ENCODE measurements at places on chromosomes 2 and 18.

DNA sequence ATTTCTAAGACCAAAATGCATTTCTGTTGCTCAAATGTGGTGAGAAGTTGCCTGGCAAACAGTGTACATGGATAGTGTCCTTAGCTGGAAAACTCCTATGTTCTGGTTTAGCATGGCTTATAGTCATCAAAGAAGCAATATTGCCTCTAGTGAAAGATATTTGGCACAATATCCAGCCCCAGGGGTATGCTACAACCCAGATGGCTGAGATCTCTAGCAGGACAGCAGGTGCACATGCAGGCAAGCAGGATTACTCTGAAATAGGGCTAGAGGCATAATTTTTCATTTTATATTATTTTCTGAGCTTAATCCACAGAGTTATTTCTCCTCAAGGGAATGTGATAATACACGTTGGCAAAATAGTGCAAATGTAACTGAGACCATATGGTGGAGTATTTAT is 34.0 kb downstream of the CCDC195 start:
- DNase-seq = no peak

GRCh38 chr18:31647127-31647753 is 37.1 kb downstream of the B4GALT6 start:
- no peak for DNase-seq

GRCh38 chr2:14182227-14182946 is 450.1 kb upstream of the LRATD1 start:
- no peak for DNase-seq

DNA sequence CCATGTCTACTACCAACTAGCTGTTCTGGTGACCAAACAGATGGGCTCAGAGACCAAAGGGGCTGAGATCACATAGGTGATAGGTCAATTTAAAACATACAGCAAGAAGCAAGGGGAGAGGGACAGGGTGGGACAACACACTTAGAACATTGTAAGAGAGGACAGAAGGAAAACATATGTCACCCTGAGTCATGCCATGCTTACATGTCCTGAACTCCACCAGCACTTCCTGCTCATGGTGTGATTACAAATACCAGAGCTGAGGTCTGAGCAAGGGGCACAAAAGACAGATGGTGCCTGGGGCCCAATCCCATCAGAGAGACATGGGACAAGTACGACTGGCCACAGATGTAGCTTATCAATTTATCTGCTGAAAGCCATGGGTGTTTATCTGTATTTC is 28.7 kb upstream of the GALNT14 start:
- DNase-seq = no peak

DNA sequence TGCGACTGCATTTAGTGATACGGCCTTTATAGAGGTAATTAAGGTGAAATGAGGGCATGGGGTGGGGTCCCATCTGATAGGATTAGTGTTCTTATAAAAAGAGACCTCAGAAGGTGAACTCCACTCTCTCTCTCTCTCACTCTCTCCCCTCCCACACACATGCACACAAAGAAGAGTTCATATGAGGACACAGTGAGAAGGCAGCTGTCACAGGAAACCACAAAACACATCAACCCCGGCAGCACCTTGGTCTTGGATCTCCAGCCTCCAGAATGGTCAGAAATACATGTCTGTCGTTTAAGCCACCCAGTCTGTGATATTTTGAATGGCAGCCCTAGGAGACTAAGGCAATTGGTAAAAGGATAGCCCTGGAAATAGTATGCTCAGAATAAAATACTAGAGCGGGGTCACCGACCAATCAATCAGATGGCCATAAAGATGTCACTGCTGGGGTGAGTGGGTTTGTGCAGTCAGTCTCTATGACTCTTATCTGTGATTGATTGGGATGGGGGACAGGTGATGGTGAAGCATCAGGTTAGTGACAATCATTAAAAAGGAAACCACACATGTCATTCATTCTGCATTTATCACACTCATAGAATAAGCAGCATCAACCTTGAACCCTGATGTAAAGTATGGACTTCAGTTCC is 118.9 kb upstream of the POU3F3 start:
- DNase-seq = no peak

- no peak for DNase-seq
Observed at GRCh38 chr2:237665713-237666143, 38.3 kb downstream of the LRRFIP1 start.

GRCh38 chr18:42069036-42069435 is 114.0 kb downstream of the PIK3C3 start:
- no peak for DNase-seq

DNA sequence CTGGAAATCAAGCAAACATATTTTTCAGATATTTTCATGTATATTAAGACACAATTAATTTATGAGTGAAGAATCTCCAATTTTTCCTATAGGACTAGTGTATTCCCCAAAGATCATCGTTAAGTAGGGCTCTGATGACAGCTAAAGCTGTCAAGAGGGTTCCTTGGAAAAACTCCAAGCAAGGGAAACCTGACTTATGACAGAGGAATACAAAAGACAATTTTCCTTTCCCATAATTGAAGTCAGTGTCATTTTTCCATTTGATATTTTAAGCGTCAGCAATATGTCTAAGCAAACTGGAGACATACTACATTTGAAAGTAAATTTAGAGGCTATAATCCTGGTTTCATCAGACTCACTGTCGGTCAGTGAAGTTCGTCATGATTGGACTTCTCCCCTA is 36.1 kb downstream of the RIT2 start:
- DNase-seq = no peak

GRCh38 chr18:13338318-13338717 is 119.8 kb downstream of the LDLRAD4 start:
- DNase-seq = no peak

GRCh38 chr2:16625201-16625729 is 40.4 kb downstream of the CYRIA start:
- DNase-seq = no peak

- no peak for DNase-seq
Observed at GRCh38 chr2:49416252-49416651, 261.9 kb upstream of the FSHR start.

Measured in AG08396 (cell line).